ENCODE measurements at places on chromosomes 4 and X.

GRCh38 chr4:2062808-2063524, 3.8 kb downstream of the NAT8L start:
- DNase-seq: no peak

DNA sequence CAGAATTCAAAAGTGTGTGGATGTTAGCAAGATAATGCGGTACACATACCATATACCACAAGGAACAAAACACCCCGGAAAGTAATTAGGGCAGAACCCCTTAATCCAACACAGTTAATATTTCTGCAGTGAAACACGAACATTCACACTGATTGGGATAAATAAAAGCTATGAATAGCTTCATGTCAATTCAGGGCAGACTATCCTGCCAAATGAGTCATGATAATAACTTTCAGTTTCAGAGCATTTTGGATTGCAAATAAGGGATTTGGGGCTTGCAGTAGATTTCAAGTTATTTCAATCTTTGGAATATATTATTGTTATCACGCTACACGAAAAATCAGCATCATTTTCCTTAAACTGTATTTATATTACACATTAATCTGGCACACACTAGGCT, 24.3 kb downstream of the IRF2 start:
- no peak for DNase-seq

DNA sequence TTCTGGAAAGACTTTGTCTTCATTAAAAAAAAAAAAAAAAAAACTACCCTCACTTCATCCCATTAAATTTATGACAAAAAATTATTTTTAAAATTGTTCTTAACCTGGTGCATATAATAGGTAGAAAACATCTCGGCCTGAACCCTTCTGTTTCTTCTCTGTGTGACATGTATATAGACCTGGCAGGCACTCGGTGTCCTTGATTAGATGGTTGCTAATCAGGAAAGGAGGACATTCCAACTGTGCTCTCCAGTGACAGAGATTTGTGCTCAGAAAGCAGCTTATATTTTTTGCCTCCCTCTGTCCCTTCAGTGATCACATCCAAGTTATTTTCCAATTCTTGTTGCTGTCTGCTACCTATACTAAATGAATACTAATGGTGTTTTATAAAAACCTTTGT, 355.6 kb downstream of the CBLL2 start:
- DNase-seq: no peak

- DNase-seq: no peak
Measured at GRCh38 chr4:21139327-21139726, 439.1 kb downstream of the PACRGL start.

DNA sequence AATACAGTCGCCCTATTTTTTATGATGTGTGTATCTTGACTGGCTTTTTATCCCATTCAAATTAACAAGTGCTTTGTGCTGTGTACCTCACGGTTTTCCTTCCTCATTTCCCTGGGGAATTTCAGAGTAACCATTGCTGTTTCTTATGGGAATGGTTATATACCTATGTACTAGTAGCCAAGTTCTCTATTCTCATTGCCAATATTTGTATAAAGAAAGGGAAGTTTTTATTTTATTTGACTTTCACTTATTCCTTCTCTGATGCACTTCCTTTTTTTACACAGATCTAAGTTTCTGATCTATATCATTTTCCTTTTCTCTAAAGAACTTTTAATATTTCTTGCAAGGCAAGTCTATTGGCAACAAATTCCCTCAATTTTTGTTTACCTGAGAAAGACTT, 181.3 kb downstream of the SOWAHB start:
- DNase-seq: no peak

DNA sequence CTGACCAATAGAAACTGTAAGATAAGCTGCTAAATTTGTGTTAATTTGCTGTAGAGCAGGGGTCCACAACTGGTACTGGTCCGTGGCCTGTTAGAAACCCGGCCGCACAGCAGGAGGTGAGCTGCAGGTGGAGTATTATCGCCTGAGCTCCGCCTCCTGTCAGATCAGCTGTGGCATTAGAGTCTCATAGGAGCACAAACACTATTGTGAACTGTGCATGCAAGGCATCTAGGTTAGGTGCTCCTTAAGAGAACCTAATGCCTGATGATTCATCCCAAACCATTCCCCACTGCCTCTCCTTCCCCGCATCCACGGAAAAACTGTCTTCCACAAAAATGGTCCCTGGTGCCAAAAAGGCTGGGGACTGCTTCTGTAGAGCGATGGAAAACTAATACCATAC, 19.7 kb downstream of the FBXW7 start:
- DNase-seq: no peak

GRCh38 chr4:28227764-28228163, 1367.1 kb downstream of the STIM2 start:
- no peak for DNase-seq

DNA sequence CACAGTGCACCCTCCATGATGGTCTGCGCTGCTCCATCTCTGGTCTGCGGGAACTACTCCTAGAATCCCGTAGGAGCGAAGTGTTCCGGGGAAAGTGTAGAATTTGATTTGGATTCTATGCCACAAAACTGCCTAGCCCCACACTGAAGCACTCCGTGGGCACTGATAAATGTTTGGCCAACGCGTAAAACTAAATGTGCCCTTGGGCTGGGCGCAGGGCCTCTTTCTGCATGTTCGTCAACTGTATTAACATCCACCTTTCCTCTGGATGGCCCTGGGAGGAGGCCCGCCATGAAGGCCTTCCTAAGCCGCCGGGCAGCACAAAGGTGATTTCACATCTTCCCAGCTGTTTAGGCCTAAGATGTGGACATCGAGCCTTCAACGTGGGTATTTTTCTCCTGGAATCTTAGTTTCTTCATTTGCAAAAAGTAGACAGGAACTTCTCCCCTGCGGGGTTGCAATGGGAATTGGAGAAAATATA, 2.6 kb downstream of the MSX1 start:
- no peak for DNase-seq

GRCh38 chrX:130155564-130155963, 10.1 kb downstream of the AIFM1 start:
- no peak for DNase-seq

DNA sequence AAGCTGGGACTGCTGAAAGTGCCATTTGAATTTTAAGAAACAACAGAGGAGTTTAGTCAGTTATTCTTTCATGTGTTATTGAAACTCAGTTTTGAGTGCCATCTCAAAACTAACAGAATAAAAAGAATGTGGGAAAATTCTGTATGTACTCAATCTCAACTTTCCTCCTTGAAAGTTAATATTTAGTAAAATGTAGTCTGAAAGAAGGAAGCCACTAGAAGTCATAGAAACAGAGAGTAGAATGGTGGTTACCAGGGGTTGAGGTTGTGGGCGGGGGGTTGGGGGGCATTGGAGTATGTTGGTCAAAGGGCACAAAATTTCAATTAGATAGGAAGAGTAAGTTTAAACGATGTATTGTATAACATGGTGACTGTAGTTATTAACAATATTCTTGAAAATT, 628.3 kb upstream of the MAGEB2 start:
- no peak for DNase-seq

GRCh38 chr4:172675232-172675631, 493.4 kb upstream of the GALNT7 start:
- no peak for DNase-seq

Measured in activated CD4-positive, CD25-positive, alpha-beta regulatory T cell (primary cell).